ENCODE measurements at places on chromosomes 2 and 18.

DNA sequence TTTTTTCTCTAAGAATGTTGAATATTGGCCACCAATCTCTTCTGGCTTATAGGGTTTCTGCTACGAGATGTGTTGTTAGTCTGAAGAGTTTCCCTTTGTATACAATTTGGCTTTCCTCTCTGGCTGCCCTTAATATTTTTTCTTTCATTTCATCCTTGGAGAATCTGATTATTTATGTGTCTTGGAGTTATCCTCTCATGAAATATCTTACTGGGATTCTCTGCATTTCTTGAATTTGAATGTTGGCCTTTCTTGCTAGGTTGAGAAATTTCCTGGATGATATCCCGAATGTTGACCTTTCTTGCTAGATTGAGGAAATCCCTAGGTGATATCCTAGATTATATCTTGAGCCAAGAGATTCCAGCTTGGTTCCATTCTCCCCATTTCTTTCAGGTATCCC lies 125.6 kb downstream of the SLC5A7 start:
- DNase-seq: no peak

DNA sequence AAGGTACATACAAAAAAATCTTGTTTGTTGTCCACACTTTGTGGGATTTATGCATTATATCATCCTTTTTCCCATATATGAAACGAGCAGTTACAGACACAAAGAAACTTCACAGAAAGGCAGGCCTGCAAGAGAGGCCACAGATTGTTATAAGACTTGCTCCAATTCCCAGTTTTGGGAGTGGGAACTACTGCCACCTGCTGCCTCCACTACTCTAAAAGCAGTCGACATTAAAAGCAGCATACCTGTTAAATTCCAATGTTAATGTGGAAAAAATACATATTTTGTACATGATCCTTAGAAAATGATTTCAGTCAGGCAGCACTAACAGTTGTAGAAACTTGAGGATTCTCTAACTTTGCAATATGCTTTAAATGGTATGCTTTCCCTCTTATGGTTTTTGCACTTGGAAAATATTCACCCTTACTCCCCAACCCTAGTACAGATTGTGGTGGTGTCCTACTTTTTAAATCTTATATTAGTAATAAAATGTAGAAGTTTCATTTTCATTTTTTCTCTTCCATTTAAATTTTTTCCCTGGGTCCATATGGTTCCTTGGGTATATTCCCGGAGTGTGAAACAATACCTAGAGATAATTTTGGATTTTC lies 37.9 kb downstream of the SLC38A11 start:
- no peak for DNase-seq

DNA sequence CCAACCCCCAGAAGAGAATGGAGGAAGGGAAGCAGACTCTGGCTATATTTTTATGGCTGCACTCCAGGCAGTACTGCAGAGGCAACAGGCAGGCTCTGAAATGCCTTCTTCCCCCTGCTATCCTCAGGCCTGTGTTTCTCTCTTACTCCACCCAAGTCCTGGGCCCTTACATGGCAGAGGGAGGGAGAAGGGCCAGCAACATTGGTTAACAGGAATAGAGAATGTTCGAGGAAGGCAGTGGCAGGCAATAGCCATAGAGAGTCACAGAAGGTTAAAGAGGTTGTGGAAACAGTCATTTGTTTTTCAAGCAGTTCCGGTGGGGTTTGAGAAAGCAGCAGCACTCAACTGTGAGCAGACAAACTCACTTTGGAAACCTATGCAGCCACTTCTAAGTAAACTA lies 15.1 kb upstream of the DARS1 start:
- no peak for DNase-seq

DNA sequence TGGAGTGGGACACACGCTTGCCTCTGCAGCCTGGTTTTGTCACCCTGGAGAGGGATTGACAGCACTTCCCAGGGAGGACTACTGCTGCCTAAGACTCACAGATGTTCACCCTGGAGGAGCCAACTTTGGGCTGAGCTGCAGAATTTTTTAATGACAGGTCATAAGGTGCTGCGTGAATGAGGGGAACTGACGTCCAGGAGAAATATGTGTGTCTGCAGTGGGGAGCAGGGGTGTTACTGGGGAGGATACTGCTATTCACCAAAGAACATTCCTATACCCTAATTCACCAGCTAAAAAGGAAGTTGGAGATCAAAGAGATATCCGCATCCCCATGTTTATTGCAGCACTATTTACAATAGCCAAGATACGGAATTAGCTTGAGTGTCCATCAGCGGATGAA lies 144.4 kb downstream of the MGAT5 start:
- no peak for DNase-seq

DNA sequence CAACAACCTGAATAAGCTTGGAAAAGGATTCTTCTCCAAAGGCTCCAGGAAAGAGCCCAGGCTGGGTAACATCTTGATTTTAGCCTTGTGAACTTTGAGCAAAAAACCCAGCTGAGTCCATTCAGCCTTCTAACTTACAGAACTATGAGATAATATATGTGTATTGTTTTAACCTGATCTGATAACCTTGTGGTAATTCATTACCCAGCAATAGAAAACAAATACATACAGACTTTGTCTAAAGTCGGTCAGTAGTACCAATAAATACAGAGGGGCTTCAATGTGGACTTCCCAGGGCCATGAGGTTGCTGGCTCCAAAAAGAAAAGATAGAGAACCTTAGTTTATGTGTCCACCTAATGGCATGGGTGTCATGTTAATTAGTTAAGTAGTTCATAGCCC lies 191.8 kb downstream of the KCNH7 start:
- no peak for DNase-seq

- DNase-seq: no peak
Measured at GRCh38 chr2:40118622-40119021, 333.3 kb downstream of the SLC8A1 start.

GRCh38 chr2:236173729-236174607 lies 5.8 kb upstream of the GBX2 start:
- DNase-seq: no peak

GRCh38 chr2:187658952-187659525 lies 104.8 kb upstream of the TFPI start:
- DNase-seq: no peak

GRCh38 chr2:49988276-49988675 lies 834.0 kb upstream of the FSHR start:
- DNase-seq: no peak

DNA sequence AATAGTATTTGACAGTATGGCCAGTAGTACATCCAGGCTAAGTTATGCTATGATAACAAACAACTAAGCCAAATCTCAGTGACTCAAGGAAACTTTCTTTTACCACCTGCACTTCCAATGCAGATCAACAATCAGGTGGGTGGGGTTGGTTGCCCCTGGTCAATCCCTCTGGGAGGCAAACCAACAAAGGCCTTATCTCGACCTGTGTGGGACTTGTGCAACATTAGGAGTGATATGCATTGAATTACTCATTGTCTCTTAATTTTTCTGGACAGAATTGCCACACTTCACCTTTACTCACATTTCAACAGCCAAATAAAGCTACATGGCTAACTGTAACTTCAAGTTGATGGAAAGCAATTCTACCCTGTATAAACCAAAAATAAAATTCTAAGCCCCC lies 1049.3 kb upstream of the CDH2 start:
- no peak for DNase-seq

DNA sequence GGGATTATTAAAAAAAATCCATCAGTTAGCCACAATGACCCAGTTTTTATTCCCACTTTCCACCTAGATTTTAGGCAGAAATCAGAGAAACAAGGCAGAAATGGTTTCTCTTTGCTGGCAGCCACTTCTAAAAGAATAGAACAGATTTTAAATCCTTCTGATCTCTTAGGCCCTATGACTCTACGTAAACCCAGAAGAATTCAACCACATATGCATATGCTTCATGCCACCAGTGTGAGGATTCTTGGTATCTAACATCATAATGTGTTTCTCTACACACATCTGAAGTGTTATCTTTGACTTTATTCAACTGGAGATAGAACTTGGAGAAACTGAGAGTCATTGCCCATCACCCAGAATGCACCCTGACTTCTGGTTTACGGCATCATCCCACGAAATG lies 128.7 kb upstream of the TANK start:
- no peak for DNase-seq

GRCh38 chr2:227872676-227873075 lies 1.2 kb downstream of the DAW1 start:
- no peak for DNase-seq

- DNase-seq: no peak
Measured at GRCh38 chr2:178913049-178913441, 105.8 kb upstream of the TTN start.

GRCh38 chr2:172447811-172448493 lies 20.6 kb downstream of the ITGA6 start:
- DNase-seq: no peak

- no peak for DNase-seq
Measured at GRCh38 chr18:13720847-13721246, 5.5 kb downstream of the FAM210A start.

DNA sequence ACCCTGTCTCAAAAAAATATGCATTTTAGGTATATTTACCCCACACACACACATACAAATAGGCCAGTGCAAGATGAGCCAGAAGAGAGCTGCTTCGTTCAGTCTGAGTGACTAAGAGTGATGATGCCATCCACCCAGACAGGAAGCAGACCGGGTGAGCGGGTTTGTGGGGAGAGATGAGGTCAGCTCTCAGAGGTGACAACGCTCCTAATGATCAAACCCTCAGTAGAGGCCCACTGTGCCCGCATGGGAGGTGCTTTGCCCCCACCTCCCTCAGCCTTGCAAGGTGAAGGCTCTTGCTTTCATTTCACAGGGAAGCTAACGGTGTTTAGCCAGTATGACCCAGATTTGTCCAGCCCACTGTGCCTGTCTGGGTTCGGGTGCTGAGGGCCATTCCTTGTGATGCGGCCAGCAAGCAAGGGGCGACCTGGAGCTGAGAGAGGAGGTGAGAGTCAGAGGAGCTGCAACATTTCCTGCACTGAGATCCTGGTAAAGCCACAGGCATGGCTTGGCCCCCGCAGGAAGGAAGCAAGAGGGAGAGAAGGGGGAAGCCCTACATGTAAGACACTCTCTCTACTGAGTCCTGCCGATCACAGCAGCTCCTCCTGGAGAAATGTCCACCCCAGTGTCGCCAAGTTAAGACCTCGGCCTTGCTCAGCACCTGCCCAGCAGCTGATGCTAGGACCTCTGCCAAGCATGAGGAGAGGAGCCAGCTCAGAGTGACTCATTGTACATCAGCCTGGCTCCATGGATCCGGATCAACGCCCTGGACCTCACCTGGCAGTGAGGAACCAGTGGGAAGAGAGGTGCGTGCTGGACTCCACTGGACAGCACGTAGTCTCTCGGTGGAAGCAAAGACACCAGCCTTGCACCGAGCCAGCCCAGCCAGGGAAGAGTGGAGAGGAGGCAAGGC lies 37.0 kb downstream of the NIFK start:
- DNase-seq: peak; percentile 67

DNA sequence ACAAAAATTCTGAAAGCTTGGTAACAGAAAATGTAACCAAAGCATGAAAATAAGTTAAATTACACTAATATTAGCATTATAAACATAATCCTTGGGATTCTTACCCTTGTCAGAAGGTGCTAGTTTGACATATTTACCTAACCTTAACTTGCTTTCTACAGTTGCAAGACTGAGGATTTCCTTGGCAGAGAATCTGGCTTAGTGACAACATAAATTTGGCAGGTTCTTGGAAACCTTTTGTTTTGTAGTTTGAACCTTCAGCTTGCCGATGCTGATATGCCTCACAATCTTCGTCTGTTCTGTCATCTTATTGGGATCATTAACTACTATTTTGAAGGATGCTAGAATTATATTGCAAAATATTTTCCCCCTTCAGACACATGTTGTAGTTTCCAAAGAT lies 3.4 kb downstream of the XIRP2 start:
- DNase-seq: no peak

Data from stimulated activated CD8-positive, alpha-beta memory T cell treated with anti-CD3 and anti-CD28 coated beads, Interleukin-2, amount 100 ng/mL, for 1 hour (primary cell).